Stimulated activated CD8-positive, alpha-beta memory T cell treated with anti-CD3 and anti-CD28 coated beads, Interleukin-4, amount 100 ng/mL, for 1 hour (primary cell): ENCODE measurements at places on chromosomes 1 and 21.

DNA sequence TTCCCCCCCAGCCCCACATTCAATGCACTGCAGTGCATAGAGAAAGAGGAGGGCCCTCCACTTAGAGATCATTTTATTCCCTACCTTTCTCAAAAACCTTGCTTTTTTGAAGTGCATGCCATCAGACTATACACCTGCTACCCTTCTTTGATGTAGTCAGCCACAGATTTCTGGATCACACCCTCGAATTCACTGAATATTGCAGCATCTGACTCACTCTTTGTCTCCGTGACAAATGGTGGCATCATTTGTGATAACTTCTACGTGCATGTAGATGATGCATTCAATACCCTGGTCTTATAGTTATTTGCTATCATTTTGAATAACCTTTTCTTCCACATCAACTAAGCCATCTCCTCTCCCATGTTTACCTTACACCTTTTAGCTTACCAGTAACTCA lies 310.3 kb upstream of the SGIP1 start:
- DNase-seq = no peak

DNA sequence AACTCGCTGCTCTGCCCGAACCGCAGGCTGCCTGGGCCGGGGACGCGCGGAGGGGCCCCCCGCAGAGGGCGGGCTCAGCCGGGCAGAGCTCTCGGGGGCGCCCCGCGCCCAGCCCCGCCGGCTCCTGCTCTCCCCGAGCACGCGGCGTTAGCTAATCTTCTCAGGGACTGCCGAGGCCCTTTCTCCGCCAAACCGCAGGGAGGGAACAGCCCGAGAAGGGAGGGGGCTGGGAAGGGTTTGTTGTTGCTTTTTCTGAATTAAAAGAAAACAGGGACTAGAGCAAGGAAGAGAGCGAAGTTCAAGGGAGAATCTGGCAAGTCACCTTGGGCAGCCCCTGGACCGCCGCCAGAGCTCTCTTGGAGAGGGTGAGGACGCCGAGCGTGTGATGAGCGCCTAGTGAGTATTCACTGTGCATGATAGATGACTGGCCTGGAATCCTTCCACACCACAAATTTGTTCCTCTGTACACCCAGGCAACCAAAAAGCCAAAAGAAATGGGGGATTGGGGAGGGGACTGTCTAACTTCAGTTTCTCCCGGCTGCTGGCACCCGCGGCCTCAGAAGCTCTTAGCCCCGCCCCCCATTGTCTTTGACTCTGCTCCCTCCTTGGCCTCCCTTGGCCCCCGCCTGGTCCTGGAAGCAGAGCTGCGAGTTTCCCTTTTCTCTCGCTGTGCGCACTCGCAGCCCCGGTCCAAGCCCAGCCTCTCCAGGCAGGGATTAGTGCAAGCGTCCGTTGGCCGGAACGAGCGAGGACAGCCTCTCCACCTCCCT lies 19.7 kb upstream of the LMX1A start:
- DNase-seq = no peak

- no peak for DNase-seq
Observed at GRCh38 chr1:201022493-201022819, 1.1 kb downstream of the KIF21B start.

GRCh38 chr1:7401814-7402547 lies 369.1 kb upstream of the VAMP3 start:
- no peak for DNase-seq

DNA sequence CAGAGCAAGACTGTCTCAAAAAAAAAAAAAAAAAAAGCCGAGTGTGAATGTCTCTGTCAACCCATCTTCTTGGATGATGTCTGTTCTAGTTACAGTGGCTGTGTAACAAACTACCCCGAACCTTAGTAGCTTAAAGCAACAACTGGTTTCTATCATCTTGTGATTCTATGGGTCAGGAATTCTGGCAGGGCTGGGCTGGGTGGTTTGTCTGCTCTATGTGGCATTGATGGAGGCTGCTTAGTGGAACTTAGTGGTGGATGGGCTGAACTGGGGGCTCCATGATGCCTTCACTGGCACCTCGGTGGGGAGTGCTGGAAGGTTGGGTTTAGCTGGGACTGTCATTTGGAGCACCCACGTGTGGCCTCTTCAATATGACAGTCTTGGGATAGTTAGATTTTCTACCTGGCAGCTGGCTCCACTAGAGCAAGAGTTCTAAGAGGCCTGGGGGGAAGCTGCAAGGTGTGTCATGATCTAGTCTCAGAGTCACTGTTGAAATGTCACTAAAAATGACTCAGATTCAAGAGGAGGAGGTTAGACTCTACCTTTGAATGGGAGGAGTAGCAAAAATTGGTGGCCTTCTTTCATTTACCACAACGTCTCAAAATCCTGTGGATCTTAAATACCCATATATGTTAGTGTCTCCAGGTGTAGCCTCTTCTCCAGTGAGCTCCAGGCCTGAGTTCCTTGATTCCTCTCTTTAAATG lies 18.6 kb downstream of the ACOT11 start:
- DNase-seq = no peak

DNA sequence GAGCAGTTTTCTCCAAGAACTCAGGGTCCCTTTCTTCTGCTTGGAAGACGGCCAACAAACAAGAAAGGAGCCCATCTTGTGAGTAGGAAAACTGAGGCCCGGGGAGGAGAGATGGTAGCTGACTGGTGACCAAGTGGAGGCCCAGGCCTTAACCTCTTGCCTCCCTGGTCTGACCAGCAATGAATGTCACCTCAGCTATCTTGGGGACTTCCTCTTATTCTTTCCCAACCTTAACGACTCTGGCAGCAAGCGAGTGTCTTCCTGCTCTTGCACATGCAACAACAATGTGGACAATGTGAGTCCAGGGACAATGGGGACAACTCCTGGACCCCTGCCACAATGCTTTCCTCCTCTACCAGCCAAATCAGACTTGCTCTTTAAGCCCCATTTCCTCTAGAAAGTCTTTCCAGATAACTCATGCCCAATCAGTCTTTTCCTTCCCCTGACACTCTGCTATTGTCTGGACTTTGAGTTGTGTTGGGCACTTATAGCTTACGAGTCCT lies 12.6 kb downstream of the HSPG2 start:
- no peak for DNase-seq

DNA sequence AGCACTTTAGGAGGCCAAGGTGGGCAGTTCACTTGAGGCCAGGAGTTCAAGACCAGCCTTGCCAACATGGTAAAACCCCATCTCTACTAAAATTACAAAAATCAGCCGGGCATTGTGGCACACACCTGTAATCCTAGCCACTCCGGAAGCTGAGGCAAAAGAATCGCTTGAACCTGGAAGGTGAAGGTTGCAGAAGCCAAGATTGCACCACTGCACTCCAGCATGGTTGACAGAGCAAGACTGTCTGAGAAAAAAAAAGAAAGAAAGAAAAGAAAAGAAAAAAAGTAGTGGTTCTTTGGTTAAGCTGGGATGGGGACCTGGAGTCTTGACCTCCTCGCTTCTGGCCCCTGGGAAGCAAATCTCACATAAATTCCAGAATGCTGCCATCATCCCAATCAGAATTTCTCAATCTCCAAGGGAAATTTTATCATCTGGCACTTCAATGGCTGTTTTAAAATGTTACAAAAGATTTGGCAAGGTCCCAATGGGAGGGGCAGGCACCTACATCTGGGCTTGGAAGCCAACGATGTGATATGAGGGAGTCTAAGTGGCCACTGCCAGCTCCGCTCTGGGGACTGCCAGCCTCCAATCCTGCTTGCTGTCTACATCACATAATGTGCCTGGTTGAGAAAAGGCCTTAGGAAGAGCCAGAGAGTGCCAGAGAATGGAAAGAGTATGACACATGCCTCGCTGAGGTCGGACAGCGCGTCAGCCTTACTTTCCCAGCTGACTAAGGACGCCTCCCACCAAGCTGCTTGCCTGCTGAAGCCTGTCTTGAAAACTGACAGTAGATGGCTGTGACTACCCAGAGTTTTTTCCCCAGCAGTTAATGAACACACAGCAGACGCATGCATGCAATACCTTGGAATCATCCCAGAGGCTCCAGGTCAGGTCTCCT lies 42.1 kb upstream of the SRP9 start:
- no peak for DNase-seq

- no peak for DNase-seq
Observed at GRCh38 chr1:62398377-62398776, 38.5 kb upstream of the USP1 start.
